Activated CD4-positive, alpha-beta T cell treated with anti-CD3 and anti-CD28 coated beads, Interleukin-2, amount 10 ng/mL, durations not matched to agents 24 days and 14 days (primary cell): ENCODE measurements at places on chromosomes 2 and 18.

DNA sequence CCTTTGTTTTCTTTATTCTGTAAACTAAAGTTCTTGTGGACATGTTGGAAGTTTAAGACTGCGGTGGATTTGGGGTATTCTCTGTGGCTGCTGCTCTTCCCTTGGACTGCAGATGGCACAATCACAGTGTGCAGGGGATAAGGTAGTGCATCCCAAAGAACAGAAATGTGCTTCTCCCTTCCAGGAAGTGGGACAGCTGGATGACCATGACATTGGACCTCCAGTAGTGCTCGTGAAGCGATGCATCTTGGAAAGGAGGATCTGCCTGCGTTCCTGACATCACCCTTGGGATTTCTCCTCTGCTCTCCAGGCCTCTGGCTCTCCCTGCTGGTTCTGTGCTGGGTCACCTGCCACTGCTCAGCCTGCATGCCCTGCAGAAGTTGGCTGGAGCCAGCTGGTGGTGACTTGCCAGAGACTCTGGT is 109.9 kb downstream of the SLC4A3 start:
- H3K4me3 ChIP-seq, result no peak overlapping the region
- peaks cover 5% of the 10 kb centered on the region for H3K27me3 ChIP-seq
- H3K36me3 ChIP-seq, result no peaks in the 10 kb centered on the region
- no peak for DNase-seq
- no peak overlapping the region for H3K27ac ChIP-seq

- H3K27ac ChIP-seq, result no peak overlapping the region
- no peak overlapping the region for H3K4me3 ChIP-seq
- H3K36me3 ChIP-seq, result peaks cover 2% of the 10 kb centered on the region
- H3K4me1 ChIP-seq, result peaks cover 9% of the 10 kb centered on the region
- H3K27me3 ChIP-seq, result peaks cover 2% of the 10 kb centered on the region
Observed at GRCh38 chr2:39150890-39151497, 30.1 kb upstream of the SOS1 start.

DNA sequence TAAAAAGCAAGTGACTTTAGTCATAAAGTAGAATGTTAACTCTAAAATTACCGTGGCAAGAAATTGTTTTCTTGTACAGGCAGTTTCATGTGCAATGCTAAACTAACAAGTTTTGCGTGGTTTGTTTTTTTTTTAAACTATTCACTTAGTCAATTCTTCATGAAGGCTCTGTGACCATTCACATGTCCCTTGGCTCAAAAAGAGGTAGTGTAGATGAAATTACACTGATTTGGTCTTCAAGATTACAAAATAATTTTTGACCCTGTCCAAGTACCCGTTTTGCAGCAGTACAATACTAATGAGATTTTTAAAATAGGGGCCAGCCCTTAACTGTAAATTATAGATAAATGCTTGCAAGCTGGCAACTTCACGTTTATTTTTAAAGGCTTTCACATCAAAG is 1.3 kb downstream of the TMEM131 start:
- DNase-seq, result peak; percentile 31
- peaks cover 2% of the 10 kb centered on the region for H3K27me3 ChIP-seq
- H3K36me3 ChIP-seq, result peaks cover 2% of the 10 kb centered on the region
- peak overlapping the region; percentile 97 for H3K4me3 ChIP-seq

GRCh38 chr2:20621366-20622295 is 29.3 kb downstream of the HS1BP3 start:
- no peaks in the 10 kb centered on the region for H3K4me1 ChIP-seq
- no peak for DNase-seq
- H3K27ac ChIP-seq, result no peak overlapping the region
- H3K27me3 ChIP-seq, result no peaks in the 10 kb centered on the region

DNA sequence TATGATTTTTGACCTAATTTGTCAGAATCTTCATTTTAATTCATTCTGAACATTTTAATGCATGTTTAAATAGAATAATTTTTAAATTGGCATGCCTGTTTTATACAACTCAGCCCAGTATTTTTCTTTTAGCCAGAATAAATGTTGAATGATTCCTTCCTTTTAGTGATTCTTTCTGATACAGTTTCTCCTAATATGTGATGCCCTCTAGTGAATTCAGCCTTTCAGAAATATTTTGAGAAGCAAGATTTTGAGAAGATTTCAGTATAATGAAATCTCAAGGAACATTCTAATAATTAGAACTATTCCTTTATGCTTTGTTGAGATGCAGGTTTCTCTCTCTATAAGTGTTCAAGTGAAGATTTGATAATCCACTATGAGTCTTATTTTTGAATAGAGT is 28.5 kb downstream of the LCLAT1 start:
- H3K36me3 ChIP-seq, result peaks cover 7% of the 10 kb centered on the region
- H3K4me1 ChIP-seq, result peaks cover 15% of the 10 kb centered on the region
- H3K27ac ChIP-seq, result no peak overlapping the region
- no peak overlapping the region for H3K4me3 ChIP-seq
- H3K27me3 ChIP-seq, result no peaks in the 10 kb centered on the region
- no peak for DNase-seq
